Sciatic nerve (tissue), 2 donors: ENCODE measurements at places on chromosomes 6 and 20.
A peak's percentile ranks its signal among the peaks of the same experiment; 100 is the strongest.

- DNase-seq = no peak
Measured at GRCh38 chr6:161138543-161139303, 135.1 kb downstream of the AGPAT4 start.

DNA sequence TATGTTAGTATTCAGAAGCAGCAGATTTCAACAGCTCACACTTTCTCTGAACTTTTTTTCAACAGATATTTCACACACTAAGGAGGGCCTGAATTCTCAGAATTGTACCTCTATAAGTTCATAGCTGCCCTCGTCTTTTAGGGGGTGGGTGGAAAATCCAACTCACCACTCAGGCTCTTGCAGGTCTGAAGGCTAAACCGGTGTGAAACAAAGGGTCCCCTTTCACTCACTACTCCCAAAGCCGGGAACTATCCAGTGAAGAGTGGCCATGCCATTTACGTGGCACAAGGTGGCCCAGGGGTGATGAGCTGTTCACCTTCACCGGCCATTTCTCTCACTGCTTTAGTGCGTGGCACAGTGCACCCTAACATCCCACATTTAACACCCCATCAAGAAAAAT is 24.2 kb downstream of the TBC1D7 start:
- no peak for DNase-seq

- no peak for DNase-seq
Measured at GRCh38 chr20:19256906-19257595, 44.6 kb downstream of the SLC24A3 start.

GRCh38 chr20:21099751-21100577 is 6.2 kb downstream of the LINC00237 start:
- DNase-seq = peak; percentile 63

DNA sequence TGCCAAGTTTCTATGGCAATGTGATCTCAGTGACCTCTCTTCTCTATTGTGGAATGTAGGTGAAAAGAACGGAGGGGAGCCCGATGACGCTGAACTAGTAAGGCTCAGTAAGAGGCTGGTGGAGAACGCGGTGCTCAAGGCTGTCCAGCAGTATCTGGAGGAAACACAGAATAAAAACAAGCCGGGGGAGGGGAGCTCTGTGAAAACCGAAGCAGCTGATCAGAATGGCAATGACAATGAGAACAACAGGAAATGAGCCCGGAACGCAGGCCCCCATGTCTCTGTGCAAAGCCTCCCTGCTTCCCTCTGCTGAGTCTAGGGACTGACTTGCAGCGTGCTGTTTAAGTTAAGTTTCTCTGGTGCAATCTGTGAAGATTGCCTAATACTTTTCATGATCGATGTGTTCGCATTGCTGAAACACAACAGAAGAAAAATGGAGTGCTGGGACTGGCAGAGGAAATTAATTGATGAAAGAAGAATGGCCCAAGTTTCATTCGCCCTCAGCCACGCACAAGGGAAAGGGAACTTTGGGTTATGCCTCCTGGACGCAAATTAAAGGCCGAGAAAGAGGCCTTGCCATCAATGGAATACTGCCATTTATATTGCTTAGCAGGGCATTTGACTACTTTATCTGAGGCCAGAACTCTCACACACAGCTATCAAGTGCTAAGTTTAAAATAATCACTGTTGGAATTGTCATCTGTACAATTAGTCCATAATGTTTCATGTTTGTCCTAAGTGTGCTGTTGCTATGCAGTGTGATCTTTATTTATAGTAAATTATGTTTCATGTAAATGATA is 146.4 kb downstream of the AKAP7 start:
- DNase-seq = peak; percentile 60

DNA sequence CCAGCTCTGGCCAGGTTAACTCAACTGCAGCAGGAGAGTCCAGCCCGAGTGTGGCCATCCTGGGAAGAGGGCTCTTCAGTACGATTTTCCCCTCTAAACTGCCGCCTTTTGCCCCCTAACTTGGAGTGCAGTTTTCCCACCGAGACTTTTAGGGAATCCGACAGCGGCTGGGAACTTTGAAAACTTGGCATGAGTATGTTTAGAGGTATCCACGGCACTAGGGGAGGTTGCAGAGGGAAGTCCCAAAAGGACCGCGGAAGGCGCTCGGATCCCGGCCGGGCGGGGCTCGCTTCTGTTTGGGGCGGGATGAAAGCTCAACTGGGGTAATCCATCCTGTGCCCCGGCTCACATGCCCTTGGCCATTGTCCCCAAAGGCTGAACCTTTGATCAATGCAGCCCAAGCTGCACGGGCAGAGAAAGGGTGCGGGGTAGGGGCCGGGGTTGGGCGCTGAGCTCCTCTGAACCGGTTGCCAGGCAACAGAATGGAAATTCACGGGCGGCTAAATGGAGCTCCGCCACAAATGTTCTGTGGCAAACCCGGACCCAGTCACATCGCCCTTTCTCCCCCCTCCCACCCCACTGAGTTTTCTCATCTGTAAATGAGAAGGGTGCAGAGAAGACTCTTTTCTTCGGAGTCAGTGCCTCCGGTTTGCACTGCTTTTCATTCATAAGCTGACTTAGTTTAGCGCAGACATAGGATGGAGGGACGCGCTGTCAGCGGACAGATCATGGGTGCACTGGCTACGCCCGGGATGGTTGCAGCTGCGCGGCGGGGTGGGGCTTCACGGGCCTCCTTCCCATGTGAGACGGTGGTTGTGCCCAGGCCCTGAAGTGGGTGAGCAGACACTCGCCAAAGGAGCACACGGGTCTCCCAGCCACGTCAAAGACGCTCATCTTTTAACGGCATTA is 2.3 kb downstream of the BMP6 start:
- no peak for DNase-seq

- no peak for DNase-seq
Measured at GRCh38 chr20:12984069-12984765, 24.6 kb upstream of the SPTLC3 start.

DNA sequence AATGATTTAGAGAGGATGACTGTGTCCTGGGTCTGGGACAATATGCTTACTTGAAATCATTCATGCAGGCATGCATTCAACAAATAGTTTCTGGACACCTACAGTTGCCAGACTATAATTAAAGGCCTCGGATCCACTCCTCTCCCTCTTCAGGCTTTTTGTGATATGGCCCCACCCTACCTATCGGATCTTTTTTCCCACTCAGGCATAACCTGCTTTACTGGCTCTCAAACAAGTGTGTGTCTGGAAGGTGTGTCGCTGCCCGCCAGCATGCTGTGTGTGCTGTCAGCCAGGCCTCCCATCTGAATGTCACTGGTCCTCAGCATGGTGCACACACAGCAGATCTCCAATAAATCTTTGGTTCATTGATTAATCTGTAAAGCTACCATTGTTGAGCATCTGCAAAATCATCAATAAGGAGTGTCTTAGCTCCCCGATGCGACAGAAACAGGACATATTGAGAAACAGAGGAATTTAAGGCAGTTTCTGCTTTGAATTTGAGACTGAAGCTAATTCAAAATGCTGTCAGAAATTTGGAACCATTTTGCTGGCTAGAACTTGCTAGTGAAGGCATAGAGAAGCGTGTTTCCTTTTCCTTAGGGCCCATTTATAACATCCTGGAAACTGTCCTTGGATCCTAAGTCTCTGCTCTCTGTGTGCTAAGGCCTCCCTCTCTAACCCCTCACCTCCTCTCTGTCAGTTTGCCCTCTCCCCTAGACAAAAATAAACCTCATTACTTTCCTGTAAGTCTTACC is 23.5 kb upstream of the CCN6 start:
- DNase-seq = no peak

DNA sequence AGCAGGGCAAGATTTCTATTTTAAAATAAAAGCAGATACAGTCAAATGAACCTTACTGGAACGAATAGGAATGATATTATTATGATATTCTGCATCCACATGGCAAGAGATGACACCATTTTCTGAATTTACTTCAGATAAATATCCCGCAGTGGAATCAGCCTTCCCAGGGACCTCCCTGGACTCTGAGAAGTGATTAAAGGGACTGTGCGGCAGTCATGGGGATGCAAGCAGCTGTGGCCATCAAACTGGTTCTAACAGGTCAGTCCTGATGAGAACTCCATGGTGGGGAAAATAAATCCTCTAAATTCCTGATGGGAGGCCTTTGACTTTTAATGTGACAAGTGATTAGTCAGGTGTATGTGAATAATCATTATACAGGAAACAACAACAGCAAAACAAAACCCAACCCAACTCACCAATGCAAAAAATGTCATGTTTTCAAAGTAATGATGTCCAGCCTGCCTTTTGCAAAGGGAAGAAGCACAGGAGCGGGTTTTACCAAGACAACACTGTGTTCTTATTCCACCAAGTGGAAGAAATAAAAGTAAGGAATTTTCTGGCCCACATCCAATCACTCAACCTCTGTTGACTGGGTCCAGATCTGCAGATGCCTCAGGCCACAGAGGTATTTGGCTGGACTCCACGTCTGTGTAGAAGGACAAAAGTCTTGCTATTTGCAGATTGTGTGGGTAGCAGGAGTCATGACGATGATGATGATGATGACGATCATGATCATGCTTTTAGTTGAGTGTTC is 61.9 kb upstream of the CITED2 start:
- no peak for DNase-seq
